ENCODE measurements at places on chromosomes 11 and 22.
A peak's percentile ranks its signal among the peaks of the same experiment; 100 is the strongest.

GRCh38 chr11:8503910-8504364 is 90.1 kb downstream of the STK33 start:
- peaks cover 4% of the 10 kb centered on the region for H3K4me1 ChIP-seq
- H3K27me3 ChIP-seq = no peaks in the 10 kb centered on the region
- H3K4me3 ChIP-seq = no peak overlapping the region
- DNase-seq = no peak
- no peaks in the 10 kb centered on the region for H3K36me3 ChIP-seq
- no peak overlapping the region for H3K27ac ChIP-seq

DNA sequence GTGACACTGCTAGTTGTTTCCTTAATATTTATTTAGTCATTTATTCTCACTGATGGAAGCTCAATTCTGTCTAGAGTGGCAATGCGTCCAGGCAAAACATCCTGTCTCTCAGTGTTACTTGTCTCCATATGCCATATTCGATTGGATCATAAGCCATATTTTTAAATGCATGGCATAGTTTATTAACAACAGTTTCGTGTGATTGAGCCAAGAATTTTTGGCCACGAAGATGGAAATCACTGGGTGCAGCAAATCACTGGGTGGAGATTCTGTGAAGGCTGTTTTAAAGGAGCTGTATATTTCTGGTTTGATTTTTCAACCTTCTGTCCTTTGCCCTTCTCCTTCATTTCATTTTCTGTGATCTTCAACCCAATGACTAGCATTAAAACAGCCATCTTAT is 205.2 kb downstream of the JRKL start:
- no peak overlapping the region for H3K27ac ChIP-seq
- H3K4me1 ChIP-seq = no peaks in the 10 kb centered on the region
- DNase-seq = no peak

- H3K27ac ChIP-seq = no peak overlapping the region
- no peak for DNase-seq
- H3K4me1 ChIP-seq = no peaks in the 10 kb centered on the region
- H3K36me3 ChIP-seq = no peaks in the 10 kb centered on the region
- H3K27me3 ChIP-seq = no peaks in the 10 kb centered on the region
Observed at GRCh38 chr22:32572741-32573500, 98.3 kb downstream of the FBXO7 start.

GRCh38 chr11:100955318-100955717 is 174.3 kb downstream of the PGR start:
- H3K4me1 ChIP-seq = no peaks in the 10 kb centered on the region
- no peaks in the 10 kb centered on the region for H3K36me3 ChIP-seq
- no peak overlapping the region for H3K27ac ChIP-seq
- DNase-seq = no peak
- H3K27me3 ChIP-seq = no peaks in the 10 kb centered on the region

- peak overlapping the region; percentile 59 for H3K27ac ChIP-seq
- no peaks in the 10 kb centered on the region for H3K27me3 ChIP-seq
- H3K36me3 ChIP-seq = no peaks in the 10 kb centered on the region
- peak; percentile 77 for DNase-seq
- peaks cover 24% of the 10 kb centered on the region for H3K4me1 ChIP-seq
- no peak overlapping the region for H3K4me3 ChIP-seq
Observed at GRCh38 chr11:13168271-13168670, 109.3 kb upstream of the BMAL1 start.

- no peaks in the 10 kb centered on the region for H3K27me3 ChIP-seq
- H3K4me1 ChIP-seq = peaks cover 7% of the 10 kb centered on the region
- no peak overlapping the region for H3K4me3 ChIP-seq
- H3K36me3 ChIP-seq = no peaks in the 10 kb centered on the region
Observed at GRCh38 chr11:67691149-67691548, 16.7 kb upstream of the ALDH3B2 start.

DNA sequence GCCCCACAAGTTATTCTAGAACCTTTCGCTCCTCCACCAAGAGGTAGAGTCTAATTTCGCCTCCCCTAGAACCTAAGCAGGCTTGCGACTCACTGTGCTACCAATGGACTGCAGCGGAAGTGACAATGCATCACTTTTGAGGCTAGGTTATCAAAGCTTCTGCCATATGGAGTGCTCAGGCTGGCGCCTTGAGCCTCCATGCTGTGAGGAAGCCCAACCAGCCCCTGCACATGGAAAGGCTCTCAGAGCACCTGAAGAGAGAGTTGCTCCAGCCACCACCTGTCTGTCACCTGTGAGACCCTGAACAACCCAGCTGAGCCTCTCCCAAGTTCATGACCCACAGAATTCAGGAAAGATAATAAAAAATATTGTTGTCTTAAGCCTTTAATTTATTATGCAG is 29.3 kb upstream of the CBX7 start:
- no peak for DNase-seq
- no peaks in the 10 kb centered on the region for H3K27me3 ChIP-seq
- H3K36me3 ChIP-seq = no peaks in the 10 kb centered on the region
- H3K4me1 ChIP-seq = peaks cover 19% of the 10 kb centered on the region

DNA sequence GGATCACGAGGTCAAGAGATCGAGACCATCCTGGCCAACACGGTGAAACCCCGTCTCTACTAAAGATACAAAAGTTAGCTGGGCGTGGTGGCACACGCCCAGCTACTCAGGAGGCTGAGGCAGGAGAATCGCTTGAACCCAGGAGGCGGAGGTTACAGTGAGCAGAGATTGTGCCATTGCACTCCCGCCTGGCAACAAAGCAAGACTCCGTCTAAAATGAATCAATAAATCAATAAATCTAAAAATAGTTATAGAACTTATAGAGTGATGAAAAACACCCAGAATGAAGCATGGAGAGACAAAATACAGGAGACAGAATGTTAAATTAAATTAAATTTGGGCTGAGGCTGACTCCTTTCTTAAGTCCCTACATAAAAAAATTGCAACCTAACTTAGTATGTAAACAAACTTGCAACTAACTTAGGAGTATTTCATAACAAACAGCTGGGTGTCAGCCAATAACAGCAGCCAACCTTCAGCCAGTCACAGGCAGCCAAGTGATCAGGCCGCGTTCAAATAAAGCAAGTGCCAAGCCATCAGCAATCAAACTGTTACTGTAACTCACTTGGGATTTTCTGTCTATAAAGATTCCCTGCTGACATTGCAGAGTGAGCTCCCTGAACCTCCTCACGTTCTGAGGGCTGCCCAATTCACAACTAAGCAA is 7.3 kb upstream of the TP53AIP1 start:
- no peak overlapping the region for H3K4me3 ChIP-seq
- no peaks in the 10 kb centered on the region for H3K27me3 ChIP-seq
- no peaks in the 10 kb centered on the region for H3K4me1 ChIP-seq
- DNase-seq = no peak
- no peaks in the 10 kb centered on the region for H3K36me3 ChIP-seq
- H3K27ac ChIP-seq = no peak overlapping the region

GRCh38 chr11:110177086-110177456 is 83.9 kb downstream of the ZC3H12C start:
- H3K36me3 ChIP-seq = no peaks in the 10 kb centered on the region
- peaks cover 8% of the 10 kb centered on the region for H3K4me1 ChIP-seq
- H3K27ac ChIP-seq = no peak overlapping the region
- no peaks in the 10 kb centered on the region for H3K27me3 ChIP-seq
- no peak overlapping the region for H3K4me3 ChIP-seq

DNA sequence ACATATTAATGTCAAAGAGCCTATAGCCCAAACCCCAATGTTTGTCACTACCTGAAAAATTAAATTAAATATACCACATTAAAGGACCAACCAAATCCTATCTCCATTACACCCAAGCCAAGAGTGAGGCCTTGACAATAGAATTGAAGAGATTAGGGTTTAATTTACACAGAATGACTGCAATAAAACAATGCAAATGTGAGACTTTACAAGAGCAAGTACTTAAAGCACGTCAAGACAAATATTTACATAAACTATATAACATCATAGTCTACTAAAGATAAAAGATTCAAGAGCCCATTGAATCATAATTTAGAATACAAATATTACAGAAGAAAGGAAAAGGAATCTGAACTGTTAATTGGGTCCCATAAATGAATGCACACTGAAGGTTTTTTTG is 85.6 kb downstream of the CADM1 start:
- H3K36me3 ChIP-seq = no peaks in the 10 kb centered on the region
- no peaks in the 10 kb centered on the region for H3K4me1 ChIP-seq
- no peak for DNase-seq
- no peak overlapping the region for H3K4me3 ChIP-seq

GRCh38 chr22:24554313-24555164 is at the start of gene GUCD1:
Gene GUCD1 (minus strand): TSS chr22:24555138. CDS start chr22:24554991, 147 bp downstream.
- H3K27me3 ChIP-seq = no peaks in the 10 kb centered on the region
- peak within 1 kb of the TSS; percentile 70 for H3K27ac ChIP-seq
- no peak for DNase-seq
- peak within 1 kb of the TSS; percentile 97 for H3K4me3 ChIP-seq
- no peaks in the 10 kb centered on the region for H3K4me1 ChIP-seq

- H3K4me3 ChIP-seq = no peak overlapping the region
- H3K36me3 ChIP-seq = 0 out of 2 replicates have a peak, but pooled peaks cover 3% of the 10 kb centered on the region
- H3K27ac ChIP-seq = peak overlapping the region; percentile 94
- no peaks in the 10 kb centered on the region for H3K27me3 ChIP-seq
- peak; percentile 38 for DNase-seq
Observed at GRCh38 chr11:126393143-126393542, 37.7 kb downstream of the ST3GAL4 start.

DNA sequence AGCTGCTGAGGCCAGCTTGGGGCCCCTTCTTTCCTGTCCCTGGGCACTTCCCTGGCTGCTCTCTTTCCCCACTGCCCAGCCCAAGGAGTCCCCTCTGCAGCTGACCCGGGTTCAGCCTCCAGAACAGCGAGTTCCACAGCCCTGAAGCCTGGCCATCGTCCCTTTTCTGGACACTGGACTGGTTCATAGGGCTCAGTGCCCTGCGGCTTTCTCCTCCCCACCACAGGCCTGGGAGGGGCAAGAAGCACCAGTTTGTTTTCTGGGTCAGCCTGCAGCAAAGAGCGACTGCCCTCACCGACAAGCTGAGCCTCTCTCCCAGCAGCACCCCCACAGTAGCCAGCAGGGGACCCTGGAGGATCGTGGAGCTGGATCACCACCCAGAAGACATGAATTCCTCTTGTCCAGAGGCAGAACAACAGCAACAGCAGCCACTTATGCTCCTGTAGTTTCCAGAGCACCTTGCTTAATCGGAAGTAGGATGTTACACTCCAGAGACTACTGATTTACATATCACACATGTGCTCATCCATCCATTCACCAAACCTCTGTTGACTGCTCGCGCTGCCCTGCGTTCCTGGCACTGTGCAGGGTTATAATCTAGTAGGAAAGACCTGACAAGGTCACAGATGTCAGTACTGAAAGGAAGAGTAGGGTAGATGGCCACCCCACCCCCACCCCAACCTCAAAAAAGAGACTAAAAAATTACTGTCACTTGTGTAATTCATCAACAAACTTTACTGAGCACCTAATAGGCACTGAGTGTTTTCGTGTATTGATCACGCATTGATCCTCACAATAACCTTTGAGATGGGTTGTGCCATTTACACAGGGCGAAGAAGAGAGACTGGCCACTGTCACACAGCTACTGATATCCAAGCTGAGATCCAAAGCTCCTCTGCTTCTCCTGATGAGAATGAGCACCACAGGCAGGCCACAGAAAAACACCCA is 13.0 kb upstream of the CXCR5 start:
- H3K4me3 ChIP-seq = no peak overlapping the region
- H3K4me1 ChIP-seq = no peaks in the 10 kb centered on the region
- H3K36me3 ChIP-seq = no peaks in the 10 kb centered on the region
- no peaks in the 10 kb centered on the region for H3K27me3 ChIP-seq
- H3K27ac ChIP-seq = no peak overlapping the region

GRCh38 chr11:134742956-134743819 is 331.1 kb upstream of the B3GAT1 start:
- H3K27me3 ChIP-seq = no peaks in the 10 kb centered on the region
- no peaks in the 10 kb centered on the region for H3K36me3 ChIP-seq
- DNase-seq = no peak
- no peak overlapping the region for H3K27ac ChIP-seq
- no peak overlapping the region for H3K4me3 ChIP-seq

DNA sequence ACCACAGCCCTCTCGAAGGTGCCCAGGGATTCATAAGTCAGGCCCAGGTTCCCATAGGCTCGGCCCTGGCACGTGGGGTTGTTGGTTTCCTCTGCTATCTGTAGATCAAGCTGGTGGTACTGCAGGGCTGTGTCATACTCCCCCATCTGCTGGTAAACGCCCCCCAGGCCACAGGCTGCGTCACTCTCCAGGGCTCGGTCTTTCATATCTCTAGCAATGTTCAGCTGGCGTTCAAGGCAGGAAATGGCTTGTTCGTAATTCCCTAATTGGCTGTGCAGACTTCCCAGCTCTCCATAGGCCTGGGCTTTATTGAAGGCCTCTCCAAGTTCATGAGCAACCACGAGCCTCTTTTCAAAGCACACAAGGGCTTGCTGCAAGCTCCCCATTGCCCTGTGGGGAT is 186.4 kb upstream of the PITPNB start:
- no peaks in the 10 kb centered on the region for H3K27me3 ChIP-seq
- no peak overlapping the region for H3K4me3 ChIP-seq
- no peak overlapping the region for H3K27ac ChIP-seq

DNA sequence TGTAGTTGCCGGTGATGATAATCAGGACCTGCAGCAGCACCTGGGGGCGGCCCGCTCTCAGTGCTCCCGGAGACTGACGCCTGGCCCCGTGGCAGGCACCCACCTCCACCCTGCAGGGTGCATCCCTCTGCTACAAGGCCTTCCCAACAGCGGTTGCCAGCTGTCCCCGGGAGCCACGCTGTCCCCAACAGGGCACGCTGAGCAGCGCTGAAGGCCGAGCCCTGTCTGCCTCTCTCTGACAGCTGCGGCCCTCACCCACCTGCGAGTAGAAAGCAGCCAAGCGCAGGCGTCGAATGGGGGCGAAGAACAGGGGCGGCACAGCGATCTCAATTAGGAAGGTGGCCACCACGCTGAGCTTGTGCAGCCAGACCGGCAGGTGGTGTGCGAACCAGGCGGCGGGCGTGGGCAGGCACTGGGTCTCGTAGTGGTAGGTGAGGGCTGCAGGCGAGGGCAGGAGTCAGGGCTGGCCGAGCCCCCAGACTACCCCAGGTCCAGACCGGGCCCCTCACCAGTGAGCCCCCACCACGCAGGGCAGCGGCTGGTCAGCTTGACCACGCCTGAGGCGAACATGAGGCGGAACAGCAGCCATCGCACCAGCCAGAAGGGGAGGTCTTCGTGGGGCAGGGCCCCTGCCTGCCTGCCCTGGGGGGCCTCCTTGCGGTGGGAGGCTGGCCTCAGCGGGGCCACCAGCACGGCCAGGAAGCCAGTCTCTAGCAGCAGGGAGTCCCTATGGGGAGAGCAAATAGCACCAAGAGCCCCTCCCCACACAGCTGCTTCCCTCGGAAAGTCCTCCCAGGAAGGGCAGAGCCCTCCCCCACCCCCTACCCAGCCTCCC is 1.5 kb downstream of the LMF2 start:
- H3K4me3 ChIP-seq = no peak overlapping the region
- no peak overlapping the region for H3K27ac ChIP-seq
- peaks cover 30% of the 10 kb centered on the region for H3K36me3 ChIP-seq
- H3K27me3 ChIP-seq = no peaks in the 10 kb centered on the region

DNA sequence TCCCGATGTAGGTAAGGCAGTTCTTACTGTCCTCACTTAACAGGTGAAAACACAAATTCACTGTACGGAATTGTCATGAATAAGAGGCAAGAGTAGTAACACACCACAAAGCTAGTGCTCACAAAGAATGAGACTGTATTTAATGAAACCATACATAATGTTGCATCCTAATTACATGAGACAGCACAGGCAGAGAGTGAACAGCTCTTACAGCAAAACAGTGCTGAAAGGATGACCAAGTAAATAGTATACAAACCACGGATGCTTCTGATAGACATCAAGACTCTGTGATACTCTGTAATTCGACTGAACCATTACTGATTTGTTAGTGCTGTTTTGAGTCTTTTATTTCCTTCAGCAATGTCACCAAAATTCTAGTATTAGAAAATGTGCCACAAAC is 282.3 kb downstream of the TTC28 start:
- H3K4me3 ChIP-seq = no peak overlapping the region
- H3K27me3 ChIP-seq = no peaks in the 10 kb centered on the region
- no peak overlapping the region for H3K27ac ChIP-seq
- no peaks in the 10 kb centered on the region for H3K36me3 ChIP-seq
- no peaks in the 10 kb centered on the region for H3K4me1 ChIP-seq
- no peak for DNase-seq

All from RWPE2 (cell line).